ENCODE measurements at places on chromosomes 13 and 19. TPM values are rescaled to one million over a fixed set of nuclear protein-coding genes. Genes with fewer than 3 reads are reported as not detected.

Gene NKG7
- total RNA-seq = not detected

Gene USHBP1
- 15.1 TPM for total RNA-seq

Gene GPR12
- not detected for total RNA-seq

Gene ZNF135
- 0.80 TPM for total RNA-seq

Gene ZNF729
- total RNA-seq = not detected

Gene ZNF763
- 1.3 TPM for total RNA-seq

Gene ZNF579
- 5.1 TPM for total RNA-seq

Gene ACP7
- total RNA-seq = 0.27 TPM

Gene ATP8B3
- 2.2 TPM for total RNA-seq

Gene KLK3
- not detected for total RNA-seq

Gene FGF21
- total RNA-seq = not detected

Gene WTIP
- total RNA-seq = 15.7 TPM

Gene KCNJ14
- 0.66 TPM for total RNA-seq

Gene PRSS57
- not detected for total RNA-seq

Gene METTL21C
- not detected for total RNA-seq

Gene GAPDHS
- total RNA-seq = not detected

Gene ZNF443
- total RNA-seq = 4.8 TPM

Gene C19orf33
- total RNA-seq = 9.8 TPM
